ENCODE measurements at places on chromosomes 12 and 14.
A peak's percentile ranks its signal among the peaks of the same experiment; 100 is the strongest.

DNA sequence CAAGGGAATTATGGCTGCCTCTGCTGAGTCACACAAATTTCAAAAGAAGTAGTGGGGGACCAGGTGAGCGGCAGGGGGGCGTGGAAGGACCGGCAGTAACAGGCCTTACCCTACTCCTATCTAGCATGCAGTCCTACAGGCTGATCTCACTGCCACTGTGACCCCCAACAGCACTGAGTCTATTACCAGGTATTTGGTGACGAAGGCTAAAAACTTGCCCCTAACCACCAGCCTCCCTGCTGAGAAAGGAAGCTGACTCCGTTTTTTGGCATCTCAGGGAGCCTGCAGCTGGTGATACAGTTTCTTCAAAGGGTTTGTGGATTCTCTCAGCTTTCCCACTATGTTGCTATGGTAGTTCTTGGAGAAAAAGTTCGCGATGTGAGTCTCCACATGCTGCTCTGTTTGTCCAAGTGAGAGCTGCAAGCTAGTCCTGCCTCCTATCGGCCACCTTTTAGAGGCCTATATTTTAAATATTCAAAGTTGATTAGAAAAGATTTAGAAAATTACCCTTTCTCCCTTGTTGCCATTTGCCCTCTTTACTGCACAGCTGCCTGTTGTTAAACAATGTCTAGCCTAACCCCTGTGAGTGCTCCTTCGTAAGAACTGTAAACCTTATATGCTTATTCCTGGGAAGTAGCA, 57.1 kb upstream of the SLCO1B1 start:
- no peak overlapping the region for H3K4me3 ChIP-seq
- no peak for DNase-seq
- H3K27me3 ChIP-seq = no peaks in the 10 kb centered on the region
- H3K27ac ChIP-seq = no peak overlapping the region
- H3K36me3 ChIP-seq = no peaks in the 10 kb centered on the region

DNA sequence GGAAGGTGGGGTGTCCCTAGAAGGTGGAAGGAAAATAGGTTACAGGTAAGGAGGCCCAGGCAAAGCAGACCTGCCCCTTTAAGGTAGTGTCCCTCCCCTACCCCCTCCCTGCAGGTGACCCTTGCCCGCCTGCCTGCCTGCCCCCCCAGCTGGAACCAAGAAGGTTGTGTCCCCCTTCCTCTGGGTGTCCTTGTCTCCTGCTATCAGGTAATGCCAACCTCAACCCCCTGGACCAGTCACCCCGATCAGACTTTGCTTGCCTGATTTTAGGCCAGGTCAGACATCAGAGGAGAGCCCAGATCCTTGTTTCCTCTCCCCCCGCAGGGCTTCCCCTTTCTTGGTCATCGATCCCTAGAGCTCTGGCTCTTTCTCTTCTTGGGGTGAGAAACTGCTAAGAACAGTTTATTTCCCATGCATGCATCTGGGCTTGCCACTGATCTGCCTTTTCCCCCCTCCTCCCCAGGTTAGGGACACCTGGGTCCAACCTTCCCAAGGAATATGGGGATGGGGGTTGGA, at the start of gene SLC39A5:
Gene SLC39A5, plus strand, starts transcription at position 136 of the 516 bp plus-strand sequence. CDS start 1,224 bp downstream, outside the sequence.
- no peak within 1 kb of the TSS for H3K27ac ChIP-seq
- H3K27me3 ChIP-seq = no peaks in the 10 kb centered on the region

DNA sequence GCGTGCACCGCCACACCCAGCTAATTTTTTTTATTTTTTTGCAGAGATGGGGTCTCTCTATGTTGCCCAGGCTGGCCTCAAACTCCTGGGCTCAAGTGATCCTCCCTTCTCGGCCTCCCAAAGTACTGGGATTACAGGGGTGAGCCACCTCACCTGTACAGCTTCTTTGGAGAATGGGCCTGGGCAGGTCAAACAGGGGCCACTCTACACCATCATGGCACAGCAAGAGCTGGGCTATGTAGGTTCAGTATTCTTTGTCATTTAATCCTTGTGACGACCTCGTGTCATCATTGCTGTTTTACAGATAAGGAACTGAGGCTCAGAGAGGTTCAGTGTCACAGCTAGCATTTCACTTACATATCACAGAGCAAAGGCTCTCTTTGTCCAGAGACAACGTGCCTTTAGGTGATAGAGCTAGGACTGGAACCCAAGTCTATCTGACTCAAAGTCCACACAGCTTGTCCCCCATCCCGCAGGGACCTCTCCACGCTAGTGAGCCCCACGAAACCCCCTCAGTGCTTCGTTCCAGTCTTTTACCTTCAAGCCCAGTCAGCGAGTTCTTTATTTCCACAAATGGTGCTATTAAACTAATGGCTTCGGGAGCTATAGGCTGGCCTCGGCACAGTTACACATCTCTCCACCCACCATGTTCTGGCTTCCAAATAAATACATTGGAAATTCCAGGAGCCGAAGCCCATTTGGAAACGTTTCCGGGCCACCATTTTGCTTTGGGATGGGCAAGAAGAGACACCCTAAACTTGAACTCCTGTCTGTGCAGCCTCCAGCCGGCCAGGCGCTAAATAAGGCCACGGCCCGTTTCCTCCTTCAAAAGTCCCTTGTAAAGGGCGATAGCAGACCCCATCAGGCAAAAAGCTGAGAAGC, 660 bp upstream of the MAP1LC3B2 start:
- no peaks in the 10 kb centered on the region for H3K36me3 ChIP-seq
- H3K27me3 ChIP-seq = no peaks in the 10 kb centered on the region
- H3K4me3 ChIP-seq = peak overlapping the region; percentile 33
- peaks cover 17% of the 10 kb centered on the region for H3K4me1 ChIP-seq
- DNase-seq = no peak
- H3K27ac ChIP-seq = peak overlapping the region; percentile 62

DNA sequence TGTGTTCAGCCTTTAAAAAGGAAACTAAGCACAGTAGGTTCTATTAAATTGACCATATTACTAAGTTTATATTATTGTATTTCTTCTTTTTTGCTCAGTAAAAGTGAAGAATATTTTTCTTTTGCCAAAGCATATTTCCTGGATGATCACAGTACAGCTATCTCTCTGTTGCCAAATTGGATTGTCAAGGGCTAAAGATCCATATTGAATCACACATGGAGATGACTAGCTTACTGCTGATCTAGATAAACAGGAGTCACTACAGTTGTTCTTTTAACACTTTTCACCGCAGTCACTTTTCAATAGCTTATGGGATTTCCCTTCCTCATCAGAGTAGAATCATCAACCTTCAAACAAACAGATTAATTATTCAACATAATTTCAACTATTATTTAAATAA, 78.6 kb downstream of the LRRC9 start:
- no peak overlapping the region for H3K27ac ChIP-seq
- DNase-seq = no peak
- H3K36me3 ChIP-seq = no peaks in the 10 kb centered on the region
- H3K27me3 ChIP-seq = no peaks in the 10 kb centered on the region
- H3K4me1 ChIP-seq = no peaks in the 10 kb centered on the region
- H3K4me3 ChIP-seq = no peak overlapping the region

GRCh38 chr12:24414480-24414879, 465.0 kb upstream of the SOX5 start:
- no peaks in the 10 kb centered on the region for H3K36me3 ChIP-seq
- no peak for DNase-seq
- H3K4me1 ChIP-seq = no peaks in the 10 kb centered on the region
- no peaks in the 10 kb centered on the region for H3K27me3 ChIP-seq

GRCh38 chr12:71967211-71967610, 28.6 kb downstream of the TPH2 start:
- DNase-seq = no peak
- no peaks in the 10 kb centered on the region for H3K4me1 ChIP-seq
- H3K36me3 ChIP-seq = no peaks in the 10 kb centered on the region
- H3K4me3 ChIP-seq = no peak overlapping the region
- no peak overlapping the region for H3K27ac ChIP-seq

DNA sequence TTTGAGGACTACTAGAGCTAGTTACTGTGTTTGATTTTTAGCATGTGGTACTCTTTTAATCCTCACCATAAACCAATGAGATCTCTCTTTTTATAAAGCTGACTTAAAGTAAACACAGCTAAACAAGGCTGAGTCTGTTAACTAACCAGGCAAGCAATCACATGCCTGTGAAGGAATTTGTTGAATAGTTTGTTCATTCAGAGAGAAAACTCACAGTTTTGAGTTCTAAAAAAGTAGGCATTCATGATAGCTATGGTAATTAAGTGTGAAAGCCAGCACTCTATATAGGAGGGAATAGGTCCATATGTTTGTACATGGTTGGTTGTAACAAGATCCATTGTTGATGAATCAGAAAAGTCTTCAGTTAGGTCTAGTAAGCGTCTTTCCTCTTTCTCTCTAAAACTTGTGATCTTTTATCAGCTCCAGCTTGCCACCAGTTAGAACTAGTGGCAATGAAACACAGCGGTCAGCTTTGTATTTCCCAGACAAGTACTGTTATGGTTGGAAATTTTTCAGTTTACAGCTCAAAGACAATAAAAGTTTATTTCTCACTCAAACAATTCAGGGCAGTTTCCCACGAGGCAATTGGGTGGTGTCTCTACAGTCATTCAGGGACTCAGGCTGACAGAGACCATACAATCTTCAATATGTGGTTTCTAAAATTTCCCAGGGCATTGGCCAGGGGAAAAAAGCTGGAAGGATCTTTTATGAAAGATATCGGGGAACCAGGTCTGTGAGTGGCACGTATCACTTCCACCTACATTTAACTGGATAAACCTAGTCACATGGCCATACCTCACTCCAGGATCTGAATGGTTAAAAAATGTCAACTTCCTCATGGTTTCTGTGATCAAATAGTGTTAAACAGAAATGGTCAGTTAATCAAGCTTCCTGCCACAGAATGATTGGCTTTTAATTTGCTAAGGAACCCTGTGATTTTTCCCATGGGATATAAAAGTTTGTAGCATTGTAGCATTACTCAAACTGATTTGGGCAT, 203.1 kb downstream of the KIF21A start:
- no peak for DNase-seq
- H3K27ac ChIP-seq = no peak overlapping the region
- H3K4me3 ChIP-seq = no peak overlapping the region
- H3K36me3 ChIP-seq = no peaks in the 10 kb centered on the region
- H3K27me3 ChIP-seq = no peaks in the 10 kb centered on the region

DNA sequence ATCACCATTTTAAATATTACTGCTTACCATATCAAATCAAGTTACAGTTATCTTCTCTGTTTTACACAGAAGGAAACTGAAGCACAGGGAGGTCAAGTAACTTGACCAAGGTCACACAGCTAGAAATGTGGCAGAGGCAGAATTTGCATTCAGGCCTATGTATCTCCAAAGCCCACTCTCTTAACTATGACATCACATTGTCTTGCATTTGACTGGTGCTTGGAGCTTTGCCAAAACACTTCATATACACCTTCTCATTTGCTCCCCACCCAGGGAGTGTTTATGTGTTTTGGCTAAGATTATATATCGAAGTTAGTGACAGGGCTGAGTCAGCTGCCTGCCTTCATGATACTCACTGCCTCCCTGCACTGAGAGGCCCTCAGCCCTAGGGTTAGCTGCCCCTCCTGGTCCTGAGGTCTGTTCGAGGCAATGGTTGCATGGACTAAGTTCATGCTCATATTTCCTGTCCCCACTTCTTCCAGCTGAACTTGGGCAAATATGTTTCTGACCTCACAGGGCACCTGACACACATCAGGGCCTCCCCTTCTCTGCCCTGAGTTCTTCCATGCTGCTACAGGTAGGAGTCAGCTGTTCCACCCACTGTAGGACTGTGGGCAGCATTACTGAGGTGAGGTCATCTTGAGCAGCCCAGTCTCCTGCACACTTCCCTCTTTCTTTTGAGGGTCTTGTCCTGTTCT, 1.8 kb downstream of the GALNT6 start:
- peaks cover 41% of the 10 kb centered on the region for H3K4me1 ChIP-seq
- H3K27me3 ChIP-seq = no peaks in the 10 kb centered on the region
- no peak overlapping the region for H3K4me3 ChIP-seq
- no peaks in the 10 kb centered on the region for H3K36me3 ChIP-seq

- no peaks in the 10 kb centered on the region for H3K36me3 ChIP-seq
- peak overlapping the region; percentile 62 for H3K4me3 ChIP-seq
- peaks cover 19% of the 10 kb centered on the region for H3K27me3 ChIP-seq
- no peak overlapping the region for H3K27ac ChIP-seq
Observed at GRCh38 chr14:100568164-100568997, 18.8 kb downstream of the BEGAIN start.

- no peaks in the 10 kb centered on the region for H3K4me1 ChIP-seq
- no peaks in the 10 kb centered on the region for H3K36me3 ChIP-seq
- DNase-seq = no peak
- no peak overlapping the region for H3K4me3 ChIP-seq
- no peak overlapping the region for H3K27ac ChIP-seq
Observed at GRCh38 chr12:66361703-66362102, 59.4 kb downstream of the HELB start.

DNA sequence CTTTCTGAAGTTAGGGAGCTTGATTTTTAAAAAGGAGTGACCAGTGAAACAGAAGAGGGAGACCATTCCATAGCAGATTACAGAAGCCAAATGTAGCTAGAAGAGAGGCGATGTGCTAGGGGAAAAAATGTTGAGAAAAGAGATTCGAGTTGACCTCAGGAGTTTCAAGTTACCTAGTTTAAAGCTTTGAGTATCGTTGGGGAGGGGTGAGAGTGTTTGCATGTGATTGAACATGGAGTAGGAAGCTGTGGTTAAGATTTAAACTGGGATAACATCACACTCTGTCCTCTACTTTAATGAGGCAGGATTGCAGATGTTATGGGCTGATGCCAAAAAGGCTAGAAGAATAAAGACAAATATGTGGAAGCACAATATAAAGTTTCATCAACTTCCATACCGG, 3.7 kb downstream of the LETMD1 start:
- H3K4me1 ChIP-seq = peaks cover 12% of the 10 kb centered on the region
- DNase-seq = no peak
- no peaks in the 10 kb centered on the region for H3K27me3 ChIP-seq
- H3K4me3 ChIP-seq = no peak overlapping the region
- H3K36me3 ChIP-seq = peaks cover 32% of the 10 kb centered on the region

- no peak overlapping the region for H3K4me3 ChIP-seq
- DNase-seq = no peak
- H3K27me3 ChIP-seq = no peaks in the 10 kb centered on the region
- no peak overlapping the region for H3K27ac ChIP-seq
Observed at GRCh38 chr14:93674343-93674742, 113.9 kb downstream of the PRIMA1 start.

GRCh38 chr14:66459603-66460002, 26.6 kb upstream of the CCDC196 start:
- DNase-seq = no peak
- H3K27ac ChIP-seq = no peak overlapping the region
- no peak overlapping the region for H3K4me3 ChIP-seq
- no peaks in the 10 kb centered on the region for H3K4me1 ChIP-seq
- no peaks in the 10 kb centered on the region for H3K36me3 ChIP-seq
